ENCODE measurements at places on chromosomes 3 and 15. TPM values are rescaled to one million over a fixed set of nuclear protein-coding genes. Genes with fewer than 3 reads are reported as not detected.

Gene TGFBR2
- 166 TPM for total RNA-seq

Gene STRIT1
- not detected for total RNA-seq

Gene GPR160
- 37.4 TPM for total RNA-seq

Gene SERPINI2
- 6.3 TPM for total RNA-seq

Gene PRR20G
- not detected for total RNA-seq

Gene SIAH2
- total RNA-seq = 32.2 TPM

Gene TM4SF4
- total RNA-seq = 1.8 TPM

Gene CYP11A1
- 1.1 TPM for total RNA-seq
